ENCODE measurements at places on chromosomes 2 and 18.

DNA sequence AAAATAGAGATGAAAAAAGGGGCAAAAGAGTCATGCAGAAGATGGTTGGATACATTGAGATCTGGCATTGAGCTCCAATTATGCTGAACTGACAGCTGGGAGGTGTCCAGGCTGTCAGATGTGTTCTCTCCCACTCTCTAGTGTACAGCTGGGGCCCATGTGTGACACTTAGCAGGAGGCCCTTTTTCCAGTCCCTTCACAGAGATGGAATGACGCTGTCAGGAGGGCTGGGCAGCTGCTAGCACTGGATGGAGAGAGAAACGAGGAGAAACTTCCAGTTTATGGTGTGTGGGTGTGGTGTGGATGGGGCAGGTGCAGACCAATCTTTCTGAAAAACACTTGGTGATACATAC lies 437.7 kb upstream of the HS6ST1 start:
- DNase-seq = no peak

DNA sequence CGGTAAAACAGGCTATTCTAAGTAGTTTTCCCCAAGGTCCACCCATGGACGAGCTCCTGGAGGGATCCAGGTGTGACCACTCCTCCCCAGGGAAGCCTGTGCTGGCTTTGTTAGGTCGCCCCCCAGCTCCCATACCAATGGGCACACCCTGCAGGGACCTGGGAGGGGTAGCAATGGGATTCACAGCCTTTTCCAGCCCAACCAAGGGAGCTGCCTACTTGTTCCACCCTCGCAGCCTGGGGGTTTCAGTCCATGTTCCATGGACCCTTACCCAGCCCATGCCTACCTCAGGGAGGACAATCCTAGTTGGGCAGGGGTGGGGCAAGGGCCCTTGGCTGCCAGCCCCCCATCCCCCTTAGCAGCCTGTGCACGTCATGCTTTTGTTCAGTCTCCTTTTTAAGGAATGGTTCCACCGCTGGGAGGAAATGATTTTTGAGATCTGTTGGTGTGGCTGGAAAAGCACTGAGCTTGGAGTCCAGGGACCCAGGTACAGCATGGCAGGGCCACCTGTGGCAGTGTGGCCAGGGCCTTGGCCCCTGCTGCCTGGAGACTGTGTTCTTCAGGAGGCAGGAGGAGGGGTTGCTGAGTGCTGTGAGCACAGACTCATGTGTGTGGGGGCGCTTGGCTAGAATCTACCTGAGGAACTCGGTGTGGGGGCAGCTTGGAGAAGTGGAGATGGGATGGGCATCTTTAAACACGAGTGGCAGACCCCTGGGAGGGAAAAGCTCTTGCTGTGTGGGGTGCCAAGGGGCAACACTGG lies 166.8 kb downstream of the TWIST2 start:
- no peak for DNase-seq

- no peak for DNase-seq
These were observed 46.7 kb upstream of the STK17B start for GRCh38 chr2:196218106-196218505.

GRCh38 chr2:117222809-117223208 lies 591.7 kb upstream of the DDX18 start:
- no peak for DNase-seq

GRCh38 chr18:57882465-57882864 lies 79.3 kb upstream of the ATP8B1 start:
- DNase-seq = no peak

DNA sequence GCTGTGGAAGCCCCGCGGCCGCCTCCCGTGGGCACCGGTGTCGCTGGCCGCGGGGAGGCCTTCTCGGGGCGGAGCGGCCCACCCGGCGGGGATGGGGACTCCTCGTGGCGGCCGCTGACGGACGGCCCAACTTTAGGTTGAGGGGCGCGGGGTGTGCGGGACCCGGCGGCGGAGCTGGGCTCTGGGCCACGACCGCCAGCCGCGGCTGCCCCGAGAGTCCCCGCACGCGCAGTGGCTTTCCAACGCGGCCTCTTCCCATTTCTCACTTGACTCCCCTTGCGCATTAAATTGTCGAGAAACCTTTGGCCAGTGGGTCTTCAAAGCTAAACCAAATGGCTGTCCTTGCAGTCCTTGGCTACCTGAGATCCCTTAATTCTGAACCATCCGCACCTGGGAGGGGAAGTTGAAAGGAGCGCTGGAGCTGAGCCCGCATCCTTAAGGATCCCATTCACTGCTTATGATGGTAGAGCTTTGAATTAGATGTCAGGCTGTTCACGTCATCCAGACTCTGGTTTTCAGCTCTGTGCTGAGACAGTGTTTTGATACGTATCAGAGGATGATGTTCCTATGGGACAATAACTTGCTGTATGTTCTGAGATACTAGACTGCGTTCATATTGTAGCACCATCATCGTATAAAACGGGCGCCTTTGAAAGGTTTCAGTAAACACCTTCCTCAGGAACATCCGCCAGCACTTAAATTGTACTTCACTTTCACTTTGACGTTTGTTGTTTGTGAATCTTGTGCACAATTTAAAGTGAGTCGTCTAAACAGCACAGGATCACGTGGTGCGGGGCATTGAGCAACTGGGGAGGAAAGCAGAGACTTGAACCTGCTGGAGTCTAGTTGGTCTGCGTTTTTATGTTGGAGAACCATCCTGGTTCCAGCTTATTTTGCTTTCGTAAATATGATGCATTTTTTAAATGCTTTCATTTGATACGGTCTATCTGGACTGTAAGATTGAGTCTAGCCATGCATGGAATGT lies 874 bp downstream of the CLIP4 start:
- peak; percentile 78 for DNase-seq

DNA sequence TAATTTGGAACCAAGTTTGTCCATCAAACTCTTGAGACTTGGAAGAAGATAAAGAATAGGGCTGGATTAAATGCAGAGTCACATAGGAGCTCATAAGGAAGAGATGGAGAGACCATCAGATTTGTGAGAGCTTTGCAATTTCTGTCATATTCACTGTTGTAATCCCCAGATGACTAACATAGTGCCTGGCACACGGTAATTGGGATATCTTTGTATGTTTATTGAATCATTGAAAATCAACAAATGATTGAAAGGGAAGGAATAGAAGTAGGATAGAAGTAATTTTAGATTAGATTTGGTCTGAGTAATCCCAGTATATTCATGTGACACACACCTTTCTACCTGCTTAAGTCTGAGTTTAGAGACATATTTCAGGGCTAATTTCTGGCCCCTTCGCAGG lies 75.4 kb downstream of the LCLAT1 start:
- no peak for DNase-seq

DNA sequence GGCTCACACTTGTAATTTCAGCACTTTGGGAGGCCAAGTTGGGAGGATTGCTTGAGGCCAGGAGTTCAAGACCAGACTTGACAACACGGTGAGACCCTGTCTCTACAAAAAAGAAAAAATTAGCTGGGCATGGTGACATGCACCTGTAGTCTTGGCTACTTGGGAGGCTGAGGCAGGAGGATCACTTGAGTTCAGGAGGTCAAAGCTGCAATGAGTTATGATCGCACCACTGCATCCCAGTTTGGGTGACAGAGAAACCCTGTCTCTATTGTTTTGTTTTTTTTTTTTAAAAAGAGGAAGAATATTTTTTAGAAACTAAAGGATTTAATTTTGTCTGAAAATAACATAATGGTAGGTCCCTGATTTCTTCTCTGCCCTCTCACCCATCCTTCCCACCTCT lies 79.4 kb upstream of the TMEM200C start:
- DNase-seq = no peak

DNA sequence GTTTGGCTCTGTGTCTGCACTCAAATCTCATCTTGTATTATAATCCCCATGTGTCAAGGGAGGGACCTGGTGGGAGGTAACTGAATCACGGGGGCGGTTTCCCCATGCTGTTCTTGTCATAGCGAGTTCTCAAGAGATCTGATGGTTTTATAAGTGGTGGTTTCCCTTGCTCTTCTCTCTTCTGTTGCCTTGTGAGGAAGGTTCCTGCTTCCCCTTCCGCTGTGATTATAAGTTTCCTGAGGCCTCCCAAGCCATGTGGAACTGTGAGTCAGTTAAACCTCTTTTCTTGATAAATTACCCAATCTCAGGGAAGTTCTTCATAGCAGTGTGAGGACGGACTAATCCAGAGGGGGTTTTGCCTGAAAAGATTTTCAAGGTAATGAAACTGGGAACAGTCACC lies 245.4 kb downstream of the GALR1 start:
- no peak for DNase-seq

DNA sequence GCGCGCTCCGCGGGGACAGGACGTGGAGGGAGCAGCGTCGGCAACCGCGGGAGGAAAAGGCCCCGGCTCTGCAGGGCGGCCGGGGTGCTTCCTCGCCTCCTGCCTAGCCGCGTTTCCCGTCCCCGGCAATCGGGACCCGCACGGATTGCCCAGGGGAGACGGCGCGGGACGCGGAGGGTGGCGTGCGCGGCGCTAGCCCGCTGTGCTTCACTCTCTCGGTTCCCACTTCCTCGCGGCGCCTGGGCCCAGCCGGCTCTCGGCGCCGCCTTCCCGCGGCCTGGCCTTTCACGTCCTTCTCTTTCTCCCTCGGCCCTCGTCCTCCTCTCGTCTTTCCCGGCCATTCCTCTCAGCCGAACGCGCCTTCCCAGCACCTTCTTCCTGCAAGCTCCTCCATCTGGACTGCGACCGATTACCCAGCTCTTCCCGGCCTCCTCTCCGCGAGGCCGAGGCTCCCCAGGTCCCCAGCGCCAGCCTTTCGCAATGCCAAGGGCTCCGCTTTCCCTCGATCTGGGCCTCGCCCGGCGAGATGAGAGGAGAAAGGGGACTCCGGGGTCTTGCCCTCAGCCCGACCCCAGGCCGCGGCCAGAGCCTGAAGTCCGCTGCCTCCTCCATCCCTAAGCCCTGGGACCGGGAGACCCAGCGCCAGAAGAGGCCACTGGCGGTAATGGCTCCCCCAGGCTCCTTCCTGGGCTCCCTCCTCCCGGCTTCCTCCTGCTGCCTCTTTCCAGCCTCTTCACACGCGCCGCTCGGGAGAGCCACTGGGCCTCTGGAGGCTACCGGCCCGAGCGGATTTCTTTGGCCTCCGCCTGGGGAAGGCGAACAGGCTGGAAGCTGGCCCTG lies 34.3 kb upstream of the ATP6V1B1 start:
- no peak for DNase-seq

DNA sequence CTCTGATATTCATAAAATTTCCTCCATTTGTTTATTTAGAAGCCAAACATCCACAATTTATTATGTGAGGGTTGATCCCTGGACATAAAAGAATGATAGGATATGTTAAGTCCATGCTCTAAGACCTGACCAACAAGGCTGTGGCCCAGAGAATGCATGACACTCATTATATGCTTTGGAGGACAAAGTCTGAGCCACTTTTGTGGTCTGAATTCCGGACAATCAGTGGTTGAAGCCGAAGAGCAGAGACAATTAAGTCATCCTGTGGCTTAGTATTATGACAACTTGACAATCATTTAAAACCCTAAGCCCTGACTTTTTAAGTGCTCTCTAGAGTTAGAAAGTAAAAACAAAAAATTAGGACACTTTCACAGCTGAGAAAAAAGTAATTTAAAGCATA lies 483.3 kb downstream of the PLCL1 start:
- no peak for DNase-seq

DNA sequence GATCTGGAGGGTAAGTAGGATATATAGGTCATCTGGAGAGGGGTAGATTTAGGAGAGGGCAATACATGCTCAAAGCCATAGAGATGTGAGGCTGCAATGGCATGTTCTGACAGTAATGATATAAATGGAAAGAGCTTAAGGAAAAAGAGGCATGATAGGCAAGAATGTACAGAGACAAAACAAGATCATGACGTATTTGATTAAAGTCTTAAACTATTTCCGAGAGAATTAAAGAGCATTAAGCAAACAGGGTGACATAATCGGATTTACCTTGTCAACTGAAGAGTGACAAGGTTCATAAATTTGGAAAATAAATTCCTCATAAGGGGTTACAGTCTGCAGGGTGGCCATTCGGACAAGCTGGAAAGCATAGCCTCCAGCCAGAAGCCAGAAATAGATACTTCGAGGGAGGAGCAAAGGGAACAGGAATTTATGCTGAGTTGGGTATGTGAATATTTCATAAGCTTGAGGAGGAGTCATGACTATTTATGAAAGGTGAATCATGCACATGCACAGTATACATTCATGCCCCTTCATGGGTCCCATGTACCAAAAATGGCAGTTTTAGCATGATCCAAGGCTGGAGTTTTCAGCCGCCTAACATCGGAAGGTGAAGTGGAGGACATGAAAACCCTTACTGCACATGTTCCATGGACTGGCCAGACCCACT lies 396.2 kb upstream of the VWC2L start:
- no peak for DNase-seq

GRCh38 chr2:231160701-231161100 lies 35.9 kb upstream of the HTR2B start:
- no peak for DNase-seq

- peak; percentile 10 for DNase-seq
These were observed 30.9 kb upstream of the SERPINB12 start for GRCh38 chr18:63511285-63511684.

DNA sequence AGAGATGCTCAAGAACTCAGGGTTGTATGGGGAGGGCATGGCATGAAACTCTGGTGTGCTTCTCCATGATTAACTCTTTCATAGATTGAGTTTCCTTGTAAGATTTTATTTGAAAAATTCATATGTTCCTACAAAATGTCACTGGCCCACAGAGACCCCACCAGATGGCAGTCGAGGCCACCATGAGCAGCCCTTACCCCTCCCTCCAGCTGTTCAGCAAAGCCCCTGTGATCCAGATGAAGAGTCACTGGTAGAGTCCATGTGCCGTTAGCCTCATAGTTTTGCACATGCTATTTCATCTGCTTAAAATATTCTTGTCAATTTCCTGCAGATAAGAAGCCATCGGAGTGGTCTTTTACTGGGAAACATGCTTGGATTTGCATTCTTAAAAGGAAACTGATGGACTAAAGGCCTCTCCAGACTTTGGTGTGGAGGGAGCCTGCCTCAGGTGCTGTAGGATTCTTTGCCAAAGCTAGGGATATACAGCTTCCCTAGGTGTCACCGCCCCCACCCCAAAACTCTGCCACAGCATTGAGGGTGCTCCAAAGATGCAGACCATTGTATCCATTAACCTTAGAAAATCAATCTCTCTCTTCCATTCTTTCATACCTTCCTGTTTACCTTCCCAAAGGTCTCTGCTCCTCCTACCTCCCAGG lies 18.8 kb downstream of the ZNF385B start:
- DNase-seq = no peak

GRCh38 chr2:162197069-162197825 lies 45.2 kb upstream of the GCG start:
- no peak for DNase-seq

GRCh38 chr2:3222636-3223035 lies 155.0 kb downstream of the EIPR1 start:
- no peak for DNase-seq
